Pancreas (tissue), 10 donors: ENCODE measurements at places on chromosomes 7 and 10.

DNA sequence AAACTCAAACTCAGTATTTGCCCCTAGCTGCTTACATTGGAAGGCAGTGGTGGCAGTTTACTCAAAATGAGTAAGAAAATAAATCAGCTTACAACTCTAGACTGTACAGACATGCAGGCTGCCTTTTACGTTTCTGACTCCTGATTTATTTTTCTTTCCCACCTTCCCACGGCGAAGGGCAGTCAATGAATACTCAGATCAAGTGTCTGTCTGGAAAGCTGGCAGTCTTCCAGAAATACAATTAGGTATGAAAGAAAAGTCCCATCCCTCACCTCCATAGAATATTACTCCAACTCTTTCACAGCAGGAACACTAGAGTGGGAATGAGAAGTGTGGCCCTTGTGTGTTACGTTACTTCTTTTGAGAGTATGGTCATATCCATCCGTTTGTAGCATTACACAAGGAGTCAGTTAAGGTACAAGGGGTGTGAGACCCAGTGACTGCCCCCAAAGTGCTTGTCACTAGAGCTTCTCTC lies 1.3 kb upstream of the PAPSS2 start:
- no peak overlapping the region for H3K27ac ChIP-seq
- no peak for DNase-seq
- H3K4me3 ChIP-seq: no peak overlapping the region
- peaks cover 5% of the 10 kb centered on the region for H3K4me1 ChIP-seq
- no peaks in the 10 kb centered on the region for H3K36me3 ChIP-seq
- no peaks in the 10 kb centered on the region for H3K27me3 ChIP-seq

GRCh38 chr7:79461660-79462059 lies 8.2 kb upstream of the MAGI2 start:
- DNase-seq: no peak
- H3K4me3 ChIP-seq: no peak overlapping the region
- H3K27ac ChIP-seq: no peak overlapping the region
- H3K36me3 ChIP-seq: no peaks in the 10 kb centered on the region
- no peaks in the 10 kb centered on the region for H3K4me1 ChIP-seq

GRCh38 chr7:44976746-44977196 lies 2.0 kb downstream of the MYO1G start:
- H3K27ac ChIP-seq: no peak overlapping the region
- no peak overlapping the region for H3K4me3 ChIP-seq
- DNase-seq: no peak
- no peaks in the 10 kb centered on the region for H3K27me3 ChIP-seq
- H3K4me1 ChIP-seq: no peaks in the 10 kb centered on the region

DNA sequence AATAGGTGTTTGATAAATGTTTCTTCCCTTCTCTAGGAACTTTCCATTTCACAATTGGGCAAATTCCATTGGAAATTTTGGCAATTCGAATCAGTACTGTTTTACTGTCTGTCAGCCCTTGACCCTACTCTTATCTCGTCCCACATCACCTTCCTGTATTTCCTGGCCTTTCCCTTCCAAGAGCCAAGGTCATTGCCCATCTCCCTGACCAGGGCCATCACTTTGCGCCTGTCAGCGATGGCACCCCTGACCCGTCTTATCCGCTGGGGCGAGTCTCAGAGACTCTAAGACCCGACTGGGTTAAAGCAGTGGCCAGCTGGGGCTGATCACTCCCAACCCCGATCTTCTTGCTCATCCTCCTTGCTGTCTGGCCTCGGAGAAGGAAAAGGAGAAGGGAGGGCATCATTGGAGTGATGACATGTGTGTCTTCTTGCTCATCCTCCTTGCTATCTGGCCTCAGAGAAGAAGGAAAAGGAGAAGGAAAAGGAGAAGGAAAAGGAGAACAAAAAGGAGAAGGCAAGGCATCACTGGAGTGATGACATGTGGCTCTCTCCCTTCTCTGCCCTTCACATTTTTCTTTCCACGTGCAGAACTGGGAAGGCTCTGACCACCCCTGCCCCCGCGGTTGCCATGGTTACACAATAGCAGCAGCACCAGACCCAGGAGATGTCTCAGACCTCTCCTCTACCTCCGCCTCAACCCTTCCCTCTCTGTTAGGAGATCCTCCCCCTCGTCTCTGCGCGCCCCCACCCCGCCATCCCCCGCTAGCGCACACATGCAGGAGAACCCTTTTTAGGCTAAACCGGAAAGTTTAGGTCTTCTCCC lies 2.0 kb downstream of the SEMA3D start:
- H3K36me3 ChIP-seq: no peaks in the 10 kb centered on the region
- no peaks in the 10 kb centered on the region for H3K4me1 ChIP-seq
- no peak overlapping the region for H3K27ac ChIP-seq
- H3K4me3 ChIP-seq: no peak overlapping the region

- H3K27me3 ChIP-seq: peaks cover 8% of the 10 kb centered on the region
- no peak overlapping the region for H3K4me3 ChIP-seq
- no peaks in the 10 kb centered on the region for H3K36me3 ChIP-seq
- H3K27ac ChIP-seq: no peak overlapping the region
- peak; percentile 51 for DNase-seq
Observed at GRCh38 chr10:7475046-7475911, 64.4 kb upstream of the SFMBT2 start.

GRCh38 chr7:92674379-92674778 lies 84.2 kb upstream of the FAM133B start:
- H3K27ac ChIP-seq: no peak overlapping the region
- no peaks in the 10 kb centered on the region for H3K36me3 ChIP-seq
- peaks cover 4% of the 10 kb centered on the region for H3K4me1 ChIP-seq
- no peaks in the 10 kb centered on the region for H3K27me3 ChIP-seq
- H3K4me3 ChIP-seq: no peak overlapping the region
- DNase-seq: no peak

GRCh38 chr10:29158066-29158465 lies 130.8 kb upstream of the LYZL1 start:
- no peaks in the 10 kb centered on the region for H3K4me1 ChIP-seq
- no peaks in the 10 kb centered on the region for H3K36me3 ChIP-seq
- no peak overlapping the region for H3K4me3 ChIP-seq

GRCh38 chr10:125866421-125867029 lies 14.6 kb downstream of the DHX32 start:
- no peak overlapping the region for H3K27ac ChIP-seq
- peaks cover 3% of the 10 kb centered on the region for H3K4me1 ChIP-seq
- no peak for DNase-seq
- H3K4me3 ChIP-seq: no peak overlapping the region
- H3K27me3 ChIP-seq: no peaks in the 10 kb centered on the region

- H3K36me3 ChIP-seq: no peaks in the 10 kb centered on the region
- DNase-seq: no peak
- H3K27ac ChIP-seq: no peak overlapping the region
- no peaks in the 10 kb centered on the region for H3K4me1 ChIP-seq
- no peak overlapping the region for H3K4me3 ChIP-seq
- no peaks in the 10 kb centered on the region for H3K27me3 ChIP-seq
Observed at GRCh38 chr10:11266426-11266825, 248.8 kb downstream of the CELF2 start.

DNA sequence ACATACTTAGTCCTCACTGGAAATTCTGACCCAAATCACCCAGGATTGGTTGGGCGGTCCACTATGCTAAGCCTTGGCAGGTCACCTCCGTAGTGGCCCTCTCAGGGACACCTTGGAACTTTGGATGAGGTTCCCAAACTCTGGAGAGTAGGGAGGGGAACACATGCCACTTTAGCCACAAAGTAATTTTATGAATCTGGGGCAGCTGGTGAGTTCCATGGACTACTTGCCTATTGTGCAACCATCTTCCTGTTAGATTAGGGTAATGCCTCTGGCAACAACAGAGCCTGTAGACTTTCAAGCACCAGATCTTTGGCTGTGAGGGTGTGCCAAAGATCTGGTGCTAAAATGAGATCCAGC lies 77.7 kb downstream of the ITGB8 start:
- peak overlapping the region; percentile 56 for H3K27ac ChIP-seq
